ENCODE measurements at places on chromosomes 2 and 18.

DNA sequence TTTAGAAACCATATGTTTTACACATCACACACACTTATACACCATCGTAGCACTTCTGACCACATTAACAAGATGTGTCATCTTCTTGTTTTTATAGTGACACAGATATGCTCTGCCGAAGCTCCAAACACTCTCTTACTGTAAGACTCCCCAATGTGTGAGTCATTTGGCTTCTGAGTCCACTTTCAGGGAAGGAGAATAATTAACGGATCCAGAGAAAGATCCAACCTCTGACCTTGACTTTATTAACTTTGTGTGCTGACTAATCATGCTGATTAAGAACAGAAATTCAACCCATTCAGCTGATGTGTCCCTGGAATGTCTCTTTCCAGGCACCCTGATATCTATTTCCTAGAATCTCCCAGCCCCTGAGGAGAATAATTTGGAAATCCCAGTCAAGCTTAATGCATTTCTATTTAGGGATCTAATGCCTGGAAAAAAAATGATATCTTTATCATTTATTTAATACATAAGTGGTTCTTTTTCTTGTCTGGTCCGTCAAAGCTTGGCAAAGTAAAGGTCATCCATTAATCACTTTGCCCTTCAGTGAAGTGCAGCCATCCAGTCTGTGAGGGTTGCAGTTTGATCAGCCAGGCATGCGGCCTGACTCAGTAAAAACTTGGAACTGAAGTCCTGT lies 615.8 kb upstream of the SYT4 start:
- DNase-seq = no peak

- peak; percentile 83 for DNase-seq
Measured at GRCh38 chr2:127220768-127221527, 849 bp upstream of the CYP27C1 start.

GRCh38 chr2:217451666-217452065 lies 551.1 kb downstream of the TNS1 start:
- DNase-seq = peak; percentile 67

DNA sequence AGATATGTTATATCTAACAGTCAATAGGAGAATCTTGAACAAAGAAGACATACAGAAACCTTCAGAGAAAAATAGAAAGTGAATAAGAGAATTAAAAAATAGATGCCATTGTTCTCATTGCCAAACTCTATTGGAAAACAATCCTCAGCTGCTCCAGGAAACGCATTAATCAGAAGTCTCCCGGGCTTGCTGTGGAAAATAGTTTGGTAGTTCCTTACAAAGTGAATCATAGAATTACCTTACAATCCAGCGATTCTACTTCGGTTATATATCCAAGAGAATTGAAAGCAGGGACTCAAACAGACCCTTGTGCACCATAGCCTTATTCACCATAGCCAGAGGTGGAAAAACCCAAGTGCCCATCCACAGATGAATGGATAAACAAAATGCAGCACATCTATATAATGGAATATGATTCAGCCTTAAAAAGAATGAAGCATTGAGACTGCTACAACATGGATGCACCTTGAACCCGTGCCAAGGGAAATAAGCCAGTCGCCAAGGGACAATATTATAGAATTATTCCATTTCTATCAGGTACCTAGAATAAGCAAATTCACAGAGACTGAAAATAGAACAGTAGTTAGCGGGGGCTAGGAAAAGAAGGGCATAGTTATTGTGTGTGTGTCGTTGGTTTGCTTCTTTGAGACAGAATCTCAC lies 21.9 kb upstream of the CHRNA1 start:
- DNase-seq = peak; percentile 5
